Sciatic nerve (tissue), 2 donors: ENCODE measurements at places on chromosomes 5 and 9.

GRCh38 chr9:98280574-98280973, 25.1 kb upstream of the TBC1D2 start:
- no peak for DNase-seq

GRCh38 chr5:148780711-148781110, 45.7 kb upstream of the ADRB2 start:
- DNase-seq: no peak

DNA sequence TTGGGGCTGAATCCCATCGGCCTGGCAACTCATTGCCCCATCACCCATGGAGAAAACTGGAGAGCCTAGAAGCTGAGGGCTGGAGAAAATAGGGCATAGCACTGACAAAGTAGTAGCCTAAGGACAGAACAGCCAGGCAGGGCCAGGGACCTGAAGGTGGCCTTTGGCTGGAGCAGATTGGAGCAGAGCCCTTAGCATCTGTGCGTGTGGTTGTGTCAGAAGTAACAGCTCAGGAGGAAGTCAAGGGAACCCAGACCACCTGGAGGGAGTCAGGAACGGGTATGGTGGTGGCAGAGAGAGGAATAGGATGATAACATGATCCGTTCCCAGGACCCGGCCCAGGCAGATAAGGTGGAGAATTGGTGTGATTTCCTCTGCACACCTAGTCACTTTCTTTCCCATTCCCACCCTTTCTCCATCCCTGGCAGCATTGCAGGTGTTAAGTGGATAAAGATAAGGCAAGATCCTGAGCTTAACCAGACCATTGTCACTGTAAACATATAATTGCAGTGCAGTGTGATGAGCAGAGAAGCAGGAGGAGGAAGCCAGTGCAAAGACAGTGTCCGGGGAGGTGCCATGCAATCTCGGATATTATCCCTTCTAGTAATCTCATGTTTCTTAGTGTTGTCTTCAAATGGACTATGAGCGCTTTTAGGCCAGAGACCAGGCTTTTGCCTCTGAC, 67.0 kb downstream of the NDFIP1 start:
- DNase-seq: no peak

- no peak for DNase-seq
Observed at GRCh38 chr5:161380486-161380885, 166.0 kb downstream of the GABRB2 start.

DNA sequence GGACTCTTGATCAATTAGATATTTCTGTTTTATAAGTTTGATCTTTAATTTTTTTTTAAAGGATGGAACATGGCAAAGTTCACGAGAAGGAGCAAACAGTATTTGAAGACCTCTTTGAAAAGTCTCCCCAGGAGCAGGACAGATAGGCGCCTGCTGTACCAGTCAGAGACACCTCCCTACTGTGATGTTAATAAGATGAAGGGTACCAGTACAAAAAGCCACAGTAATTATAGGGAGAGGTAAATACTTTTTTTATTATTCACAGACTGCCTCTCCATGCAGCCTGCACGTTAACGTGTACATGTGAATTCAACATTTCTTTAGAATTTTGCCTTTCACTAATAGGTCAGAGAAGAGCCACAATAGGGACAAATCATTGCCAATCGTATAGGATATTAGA, 146.5 kb upstream of the CDH6 start:
- no peak for DNase-seq

DNA sequence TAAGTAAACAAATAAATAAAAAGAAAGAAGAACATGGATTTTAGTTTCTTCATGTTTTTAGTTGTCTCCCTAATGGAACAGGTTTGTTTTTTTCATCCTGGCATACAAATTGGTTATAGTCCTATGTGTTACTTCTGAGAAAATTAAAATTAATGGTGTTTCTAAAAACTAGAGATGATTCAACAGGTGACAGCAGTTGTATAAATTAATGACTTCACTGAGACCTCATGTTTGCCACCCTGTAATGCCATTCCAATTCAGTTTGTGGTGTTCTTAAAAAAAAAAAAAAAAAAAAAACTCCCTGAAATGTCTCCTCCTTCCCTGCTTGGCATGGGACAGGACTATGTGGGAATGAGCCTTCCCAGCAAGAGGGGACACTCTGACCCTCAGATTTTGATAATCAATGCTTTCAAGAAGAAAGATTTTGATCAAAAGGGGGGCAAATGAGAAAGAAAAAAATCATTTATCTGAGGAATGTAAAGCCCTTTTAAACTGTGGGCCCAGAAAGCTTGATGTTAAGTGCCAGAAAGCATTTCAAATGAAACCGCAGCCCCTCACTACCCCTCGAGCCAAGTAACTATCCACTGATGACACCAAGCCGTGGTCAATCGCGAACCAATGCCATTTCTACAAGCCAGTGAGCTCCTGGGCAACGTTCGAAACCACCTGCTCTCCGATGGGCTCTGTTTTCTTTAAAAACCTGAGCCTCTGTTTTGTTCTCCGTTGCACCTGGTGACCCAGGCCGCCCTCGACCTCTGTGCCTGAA, 941 bp downstream of the EXD3 start:
- DNase-seq: no peak

DNA sequence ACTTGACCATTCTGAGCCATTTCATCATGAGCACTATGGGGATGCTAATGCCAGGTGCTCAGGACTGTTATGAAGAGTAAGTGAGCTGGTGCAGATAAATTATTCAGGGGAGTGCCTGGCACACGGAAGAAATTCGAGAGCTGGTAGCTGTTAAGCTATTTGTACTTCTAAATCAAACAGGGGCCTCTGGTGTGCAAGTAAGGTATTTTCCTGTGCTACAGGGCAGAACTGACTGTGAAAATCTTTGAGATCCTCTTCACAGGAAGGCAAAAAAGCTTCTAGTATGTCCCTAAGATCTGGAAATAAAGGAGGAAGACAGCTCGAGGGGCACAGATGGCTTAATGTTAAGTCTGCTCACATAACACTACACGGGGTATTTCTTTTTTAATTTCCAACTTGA, 106.3 kb upstream of the SPOCK1 start:
- DNase-seq: no peak

GRCh38 chr5:111211341-111211740, 12.8 kb upstream of the CAMK4 start:
- DNase-seq: no peak

DNA sequence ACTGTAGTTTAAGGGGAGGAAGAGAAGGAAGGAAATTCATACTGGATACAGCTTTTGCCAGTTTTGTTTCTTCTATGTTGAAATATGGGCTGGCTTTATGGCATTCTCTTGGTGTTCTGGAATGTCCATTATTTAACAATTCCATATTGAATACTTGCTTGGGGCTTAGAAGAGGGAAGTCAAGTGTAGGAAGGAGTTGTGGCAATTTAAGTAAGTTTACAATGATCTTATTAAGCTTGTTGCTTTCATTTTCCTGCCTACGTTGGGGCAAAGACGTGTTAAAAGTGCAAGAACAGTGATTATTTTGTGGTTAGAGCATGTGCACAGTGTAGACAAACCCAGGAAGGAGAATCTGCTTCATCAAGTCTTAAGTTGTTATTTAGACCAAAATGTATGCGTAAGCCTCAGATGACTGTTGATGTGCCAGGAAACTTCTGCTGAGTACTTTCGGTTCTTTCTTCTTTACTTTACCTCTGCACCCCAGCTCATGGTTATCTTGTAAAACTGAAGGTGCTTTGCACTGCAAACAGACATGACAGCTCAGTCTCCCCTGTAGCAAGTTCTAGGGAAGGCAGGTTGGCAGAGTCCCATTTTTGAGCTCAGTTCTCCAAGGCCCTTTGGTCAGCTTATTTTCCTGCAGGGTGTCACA, 75.8 kb downstream of the F2RL2 start:
- no peak for DNase-seq

DNA sequence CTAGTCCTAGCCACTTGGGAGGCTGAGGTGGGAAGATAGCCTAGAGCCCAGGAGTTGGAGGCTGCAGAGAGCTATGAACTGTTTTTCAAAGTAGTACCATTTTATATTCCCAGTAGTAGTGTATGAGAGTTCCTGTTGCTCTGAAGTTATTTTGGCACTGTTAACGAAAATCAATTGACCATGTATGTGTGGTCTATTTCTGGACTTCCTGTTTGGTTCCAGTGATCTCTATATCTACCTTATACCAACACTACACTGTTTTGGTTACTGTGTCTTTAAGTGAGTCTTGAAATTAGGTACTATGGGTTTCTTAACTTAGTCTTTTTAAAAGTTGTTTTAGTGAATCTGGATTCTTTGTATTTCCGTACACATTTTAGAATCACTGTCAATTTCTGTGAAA, 13.6 kb downstream of the SLF1 start:
- no peak for DNase-seq

- no peak for DNase-seq
Observed at GRCh38 chr9:116461632-116462031, 225.5 kb upstream of the TRIM32 start.

- no peak for DNase-seq
Observed at GRCh38 chr9:128372784-128373183, 1.6 kb downstream of the URM1 start.

DNA sequence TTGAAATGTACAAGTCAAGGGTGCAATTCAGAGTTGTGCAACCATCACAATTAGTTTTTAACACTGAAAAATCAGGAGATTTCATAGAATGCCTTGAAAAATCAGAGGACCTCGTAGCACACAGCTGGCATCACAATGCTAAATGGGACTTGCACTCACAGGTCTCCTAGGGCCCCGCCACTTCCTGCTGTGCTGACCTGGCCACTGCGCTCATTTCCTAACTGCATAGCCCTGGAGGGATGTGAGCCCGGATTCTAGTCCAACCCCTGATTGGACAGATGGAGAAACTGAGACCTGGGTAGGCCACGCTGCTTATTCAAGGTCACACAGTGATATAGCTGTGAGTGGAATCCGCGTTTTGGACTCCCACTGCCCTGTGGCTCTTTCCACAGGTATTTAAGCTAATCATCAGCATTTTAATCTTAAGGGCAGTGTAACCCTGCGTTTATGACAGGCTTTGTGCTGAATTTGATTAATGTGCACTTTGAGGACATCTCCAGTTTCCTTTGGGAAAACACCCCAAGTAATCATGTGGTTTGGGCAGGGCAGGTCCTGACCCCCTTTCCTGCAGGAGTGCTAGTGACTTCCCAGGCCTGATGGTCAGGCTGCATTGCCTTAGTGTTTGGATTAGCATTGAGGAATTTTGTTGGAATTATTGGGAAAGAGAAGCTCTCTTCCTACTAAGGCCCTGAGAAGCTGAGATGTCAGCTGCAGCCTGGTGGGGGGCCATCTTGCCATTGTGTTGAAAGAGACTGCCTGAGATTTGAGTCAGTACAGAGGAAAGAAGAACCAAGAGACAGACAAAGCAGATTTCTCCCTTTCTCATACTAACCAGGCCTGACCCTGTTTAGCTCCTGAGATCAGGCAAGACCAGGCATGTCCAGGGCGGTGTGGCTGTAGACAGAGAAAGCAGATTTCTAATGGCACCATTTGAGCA, 36.2 kb downstream of the STC2 start:
- DNase-seq: no peak

GRCh38 chr5:66538531-66538930, 57.7 kb upstream of the MAST4 start:
- no peak for DNase-seq

DNA sequence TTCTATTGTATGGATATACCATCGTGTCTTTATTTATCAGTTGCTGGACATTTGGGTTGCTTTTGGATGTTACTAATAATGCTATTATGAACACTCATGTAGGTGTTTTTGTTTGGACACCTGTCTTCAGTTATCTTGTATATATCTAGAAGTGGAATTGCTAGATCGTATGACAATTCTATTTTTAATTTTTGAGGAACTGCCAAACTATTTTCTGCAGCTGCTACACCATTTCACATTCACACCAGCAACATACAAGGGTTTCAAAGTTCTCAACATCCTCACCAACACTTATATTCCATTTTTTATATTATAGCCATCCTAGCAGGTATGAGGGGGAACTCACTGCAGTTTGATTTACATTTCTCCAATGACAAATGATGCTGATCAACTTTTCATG, 324.6 kb downstream of the CAAP1 start:
- no peak for DNase-seq

DNA sequence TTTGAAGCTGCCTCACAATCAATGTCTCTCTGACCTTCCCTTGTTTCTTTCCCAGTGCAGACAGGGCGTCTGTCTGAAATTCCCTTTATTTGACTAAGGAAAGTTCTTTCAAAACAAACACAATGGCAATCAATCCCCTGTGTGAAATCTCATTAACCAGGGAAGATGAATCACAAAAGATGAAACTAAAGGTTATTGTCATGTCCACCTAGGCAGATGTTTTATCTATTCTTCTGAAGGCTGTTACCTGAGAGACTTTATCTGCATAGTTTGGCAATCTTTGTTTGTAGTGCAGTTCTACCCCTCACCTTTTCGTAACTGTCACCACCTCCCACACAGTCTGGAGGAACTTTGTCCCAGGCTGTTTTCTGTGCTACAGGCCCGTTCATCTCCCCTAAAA, 217.5 kb upstream of the RIOK2 start:
- DNase-seq: no peak

DNA sequence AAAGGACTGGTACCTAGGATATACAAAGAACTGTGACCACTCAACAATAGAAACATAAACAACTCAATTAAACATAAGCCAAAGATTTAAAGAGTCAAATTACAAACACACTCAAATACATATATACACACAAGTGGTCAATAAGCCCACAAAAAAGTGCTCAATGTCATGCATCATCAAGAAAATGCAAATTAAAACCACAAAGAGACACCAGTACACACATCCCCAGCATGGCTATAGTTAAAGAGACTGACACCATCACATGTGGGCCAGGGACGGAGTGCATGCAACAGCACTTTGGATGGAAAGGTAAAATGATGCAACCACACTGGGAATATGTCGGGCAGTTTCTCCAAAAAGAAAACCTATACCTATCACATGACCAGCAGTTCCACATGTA, 89.7 kb downstream of the CAAP1 start:
- DNase-seq: no peak

- DNase-seq: no peak
Observed at GRCh38 chr9:78830301-78830700, 533.4 kb downstream of the PSAT1 start.

DNA sequence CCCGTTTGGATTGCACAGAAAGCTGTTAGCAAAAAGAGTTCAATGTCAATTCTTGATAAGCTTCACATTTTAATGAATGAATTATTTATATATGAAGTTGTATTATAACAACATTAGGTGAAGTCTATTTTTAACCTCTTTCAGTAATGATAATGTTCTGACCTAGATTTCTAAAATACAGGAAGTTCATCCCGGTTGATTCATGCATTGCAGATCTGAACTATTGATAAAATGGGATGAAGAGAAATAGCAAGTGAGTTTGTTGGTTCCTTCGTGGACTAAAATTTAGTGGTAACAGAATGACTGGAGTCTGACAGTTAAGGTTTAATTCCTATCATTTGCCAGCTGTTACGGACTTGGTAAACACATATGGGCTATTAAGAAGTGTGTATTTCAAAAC, 180.5 kb downstream of the PCSK1 start:
- DNase-seq: no peak

DNA sequence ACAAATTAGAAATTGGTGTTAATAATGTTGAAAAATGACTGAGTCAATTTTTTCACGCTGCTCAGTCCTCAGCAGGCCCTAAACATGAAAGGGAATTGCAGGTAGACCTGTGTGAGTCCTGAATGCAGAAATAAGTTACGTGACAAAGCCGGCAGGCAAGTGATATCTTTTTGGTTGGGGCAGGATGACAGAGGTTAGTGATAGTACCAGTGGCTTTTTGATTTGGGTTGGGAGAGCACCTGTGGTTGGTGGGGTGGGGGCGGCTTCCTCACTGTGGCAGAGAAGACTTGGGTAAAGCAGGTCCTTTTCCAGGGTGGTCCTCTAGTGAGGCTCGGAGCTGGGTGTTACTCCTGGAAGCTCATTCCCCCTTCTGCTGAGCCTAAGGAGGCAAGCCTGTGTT, 164.7 kb downstream of the TMEM167A start:
- DNase-seq: no peak

- no peak for DNase-seq
Observed at GRCh38 chr9:12272471-12273120, 420.6 kb upstream of the TYRP1 start.
